ENCODE measurements at places on chromosomes 1 and 21. TPM values are rescaled to one million over a fixed set of nuclear protein-coding genes. Genes with fewer than 3 reads are reported as not detected.

DNA sequence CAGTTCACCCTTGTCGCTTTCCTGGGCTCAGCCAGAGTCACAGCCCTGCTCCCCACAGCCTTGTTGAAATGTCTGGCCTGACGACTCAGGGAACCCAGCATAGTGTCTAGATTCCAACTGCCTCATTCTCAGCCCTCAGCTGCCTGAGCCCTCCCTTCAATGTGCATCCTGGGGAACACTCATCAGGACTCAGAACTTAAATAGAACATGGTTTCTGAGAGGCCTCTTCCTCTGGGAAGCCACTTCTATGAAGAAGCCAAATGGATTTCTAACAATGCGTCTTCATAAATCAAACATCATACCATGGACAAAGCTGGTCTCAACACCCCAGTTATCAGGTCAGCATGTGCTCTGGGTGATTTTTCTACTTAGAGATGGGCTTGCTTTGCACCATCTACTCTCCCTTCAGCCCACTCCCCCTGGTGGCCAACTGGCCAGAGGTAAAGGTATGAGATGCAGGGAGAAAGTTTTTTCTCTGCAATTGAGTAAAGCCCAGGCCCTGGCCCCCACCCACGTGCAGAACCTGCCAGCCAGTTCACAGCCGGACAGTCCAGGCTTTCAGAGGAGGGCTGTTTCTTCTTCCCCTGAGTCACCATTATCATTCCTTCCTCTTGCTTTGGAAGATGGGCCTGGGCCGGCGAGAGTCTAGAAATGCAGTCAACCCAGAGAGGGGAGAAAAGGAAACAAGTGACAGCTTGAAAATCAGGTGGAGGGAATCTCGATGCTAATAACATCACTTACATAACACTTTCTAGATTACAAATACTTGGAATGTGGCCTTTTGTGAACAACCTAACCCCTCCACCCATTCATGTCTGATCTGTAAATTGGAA lies 32.1 kb downstream of the CD244 start:
- DNase-seq = peak; percentile 92

DNA sequence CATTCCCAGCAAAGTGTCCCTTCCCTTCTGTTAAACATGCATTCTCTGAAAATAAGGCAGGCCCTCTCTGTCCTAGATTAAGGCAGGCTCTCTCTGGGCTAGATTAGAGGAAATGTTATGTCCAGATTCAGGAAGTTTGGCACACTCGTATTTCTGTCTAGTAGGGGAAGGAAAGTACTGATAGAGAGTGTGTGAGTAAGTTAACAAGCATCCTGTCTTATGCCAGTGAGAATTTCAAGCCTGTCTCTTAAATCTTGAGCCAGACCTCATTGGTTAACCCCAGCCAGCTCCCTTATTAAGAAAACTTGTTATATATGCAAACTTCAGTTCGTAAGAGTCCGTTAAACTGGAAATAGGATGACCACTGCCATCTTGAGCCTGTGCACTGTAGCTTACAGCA lies 31.6 kb downstream of the IGSF5 start:
- no peak for DNase-seq

CRB1 gene
- 0.09 TPM for total RNA-seq

RGSL1 gene
- total RNA-seq = not detected

LRRN2 gene
- total RNA-seq = not detected

All from activated CD4-positive, alpha-beta T cell treated with anti-CD3 and anti-CD28 coated beads for 36 hours (primary cell).